ENCODE measurements at places on chromosomes 16 and 17.

- no peak for DNase-seq
Measured at GRCh38 chr16:84449156-84450140, 55.0 kb downstream of the MEAK7 start.

- DNase-seq: no peak
Measured at GRCh38 chr17:10058921-10059683, 139.3 kb downstream of the GAS7 start.

DNA sequence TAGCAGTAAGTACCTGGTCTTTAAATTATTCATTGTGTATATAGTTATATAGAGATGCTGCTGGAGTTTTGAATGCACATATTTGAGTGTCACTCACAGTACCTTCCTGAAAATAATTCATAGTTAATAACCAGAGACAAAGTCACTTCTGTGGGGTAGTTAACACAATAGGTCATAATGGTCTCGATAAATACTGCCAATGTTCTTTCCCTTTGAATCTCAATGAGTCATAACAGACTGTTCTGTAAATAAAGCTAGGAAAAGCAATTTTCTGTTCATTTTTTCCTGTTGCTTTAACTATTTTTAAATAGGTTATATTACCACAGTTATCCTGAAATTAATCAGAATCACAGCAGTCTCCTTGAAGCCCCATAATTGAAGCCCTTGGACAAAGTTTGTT is 87.2 kb downstream of the MAP2K4 start:
- no peak for DNase-seq

GRCh38 chr16:89456419-89456959 is 33.9 kb downstream of the ANKRD11 start:
- no peak for DNase-seq

DNA sequence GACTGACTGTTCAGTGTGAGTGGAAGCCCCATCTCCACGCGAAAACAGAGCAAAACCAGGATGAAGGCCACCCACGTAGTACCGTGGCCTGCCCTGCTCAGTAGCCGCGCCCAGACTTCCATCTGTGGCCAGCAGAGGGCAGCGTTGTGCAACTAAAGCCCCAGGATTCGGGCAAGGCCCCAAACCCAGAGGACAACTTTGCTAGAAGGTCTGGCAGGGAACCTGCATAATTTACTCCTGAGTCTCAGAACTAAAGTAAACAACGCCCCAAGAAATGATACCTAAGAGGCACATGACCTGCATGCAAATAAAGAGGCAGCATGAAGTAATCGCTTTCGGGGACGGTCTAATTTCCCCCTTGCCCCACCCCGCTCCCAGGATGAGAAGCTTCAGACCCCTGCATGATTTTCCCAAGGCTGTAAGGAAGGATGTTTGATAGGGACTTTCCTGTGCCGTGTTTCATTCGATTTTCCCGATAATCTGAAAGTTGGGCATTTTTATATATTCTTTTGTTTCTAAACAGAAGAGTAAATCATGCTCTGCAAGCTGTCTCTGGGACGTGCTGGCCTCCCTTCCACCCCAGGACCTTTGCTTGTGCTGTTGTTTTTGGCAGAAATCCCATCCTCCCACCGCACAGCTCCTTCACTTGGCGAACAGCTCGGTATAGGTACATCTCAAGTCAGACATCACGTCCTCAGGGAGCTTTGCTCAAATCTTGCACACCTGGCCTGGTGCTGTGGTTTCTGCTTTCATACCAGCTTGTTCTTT is 18.6 kb downstream of the HSBP1 start:
- DNase-seq: peak; percentile 77

DNA sequence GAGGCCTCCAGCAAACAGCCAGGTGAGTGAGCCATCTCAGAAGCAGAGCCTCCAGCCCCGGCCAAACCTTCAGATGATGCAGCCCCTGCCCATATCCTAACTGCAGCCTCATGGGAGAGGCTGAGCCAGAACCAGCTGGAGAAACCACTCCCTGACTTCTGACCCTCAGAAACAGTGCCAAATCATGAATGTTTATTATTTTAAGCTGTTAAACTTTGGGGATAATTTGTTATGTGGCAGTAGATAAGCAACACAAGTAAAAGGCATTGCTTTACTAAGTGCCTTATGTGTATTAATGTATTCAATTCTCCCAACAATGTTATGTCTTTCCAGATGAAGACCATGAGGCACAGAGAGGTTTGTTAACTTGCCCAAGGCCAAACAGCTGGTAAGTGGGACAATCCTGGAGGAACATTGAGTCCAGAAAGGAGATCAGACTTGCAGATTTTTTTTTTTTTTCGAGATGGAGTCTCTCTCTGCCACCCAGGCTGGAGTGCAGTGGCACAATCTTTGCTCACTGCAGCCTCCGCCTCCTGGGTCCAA is 59.6 kb downstream of the SOCS1 start:
- DNase-seq: no peak

DNA sequence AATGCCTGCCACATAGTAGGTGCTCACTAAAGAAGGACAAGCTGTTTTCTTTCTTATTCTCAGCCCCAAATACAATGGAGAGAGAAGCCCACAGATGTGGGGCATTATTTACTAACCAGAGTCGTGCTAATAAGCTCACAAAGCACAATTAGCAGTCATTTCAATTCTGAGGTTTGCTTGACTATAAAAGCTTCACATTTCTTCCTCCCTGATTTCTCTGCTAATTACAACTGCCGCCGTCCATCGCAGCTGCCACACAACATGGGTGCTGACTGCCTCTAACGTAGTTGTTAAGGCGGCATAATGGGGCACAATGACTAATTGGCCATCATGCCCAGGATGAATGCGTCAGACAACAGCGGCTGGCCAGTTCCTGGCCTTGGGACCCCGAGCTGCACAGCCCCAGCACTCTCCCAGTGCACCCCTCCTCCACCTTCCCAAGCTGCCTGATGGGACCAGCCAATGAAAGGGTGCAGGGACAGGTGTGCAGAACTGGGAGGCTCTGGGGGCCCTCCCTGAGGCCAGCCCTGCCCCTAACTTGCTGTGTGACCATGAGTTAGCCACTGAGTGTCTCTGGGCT is 109.2 kb downstream of the CCT6B start:
- DNase-seq: no peak

DNA sequence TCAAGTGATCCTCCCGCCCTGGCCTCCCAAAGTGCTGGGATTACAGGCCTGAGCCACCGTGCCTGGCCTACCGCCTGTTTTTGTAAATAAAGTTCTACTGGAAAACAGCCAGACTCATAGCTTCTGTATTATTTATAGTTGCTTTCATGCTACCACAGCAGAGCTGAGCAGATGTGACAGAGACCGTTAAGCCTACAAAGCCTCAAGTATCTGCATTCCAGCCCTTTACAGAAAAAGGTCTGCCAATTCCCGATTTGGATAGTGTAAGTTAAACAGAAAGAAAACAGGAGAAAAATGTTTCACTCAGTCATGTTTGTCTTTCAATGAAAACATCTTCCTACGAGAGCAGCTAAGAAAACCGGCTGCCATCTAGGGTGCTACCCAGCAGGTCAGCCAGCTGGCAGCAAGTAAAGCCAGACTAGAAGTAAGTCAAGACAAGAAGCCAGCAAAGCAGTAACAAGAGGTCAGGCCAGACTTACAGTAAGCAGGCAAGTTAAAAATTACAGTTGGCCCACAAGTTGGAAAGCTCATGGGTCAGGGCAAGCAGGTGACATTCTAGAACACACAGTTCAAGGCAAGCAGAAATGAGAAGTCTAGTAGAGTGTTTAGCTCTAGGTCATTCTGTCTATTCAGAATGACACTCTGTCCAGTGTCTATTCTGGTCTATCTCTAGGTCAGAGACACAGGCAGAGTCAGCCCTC is 17.7 kb downstream of the NCBP3 start:
- DNase-seq: no peak

DNA sequence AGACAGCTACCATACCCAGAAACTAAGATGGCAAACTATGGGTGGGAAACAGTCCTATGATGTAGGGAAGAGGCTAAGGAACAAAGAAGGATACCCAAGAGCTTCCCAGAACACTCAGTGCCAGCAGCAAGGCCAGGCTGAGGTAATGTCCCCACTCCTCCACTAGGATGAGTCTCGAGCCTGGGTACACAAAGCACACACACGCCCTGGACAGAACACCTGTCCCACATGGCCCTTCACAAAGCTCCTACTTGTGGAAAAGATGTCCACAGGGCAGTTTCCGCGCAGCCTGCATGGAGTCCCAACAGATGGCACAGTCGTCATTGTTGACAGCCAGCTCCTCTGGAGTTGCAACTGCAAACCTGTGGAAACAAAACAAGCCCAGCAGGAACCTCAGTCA is 23.9 kb downstream of the AMFR start:
- DNase-seq: peak; percentile 17

- peak; percentile 9 for DNase-seq
Measured at GRCh38 chr17:47733674-47734410, 806 bp downstream of the TBX21 start.

GRCh38 chr17:45338023-45338781 is 21.4 kb upstream of the MAP3K14 start:
- DNase-seq: no peak

GRCh38 chr17:38598536-38598935 is 7.2 kb downstream of the SRCIN1 start:
- DNase-seq: peak; percentile 90

- DNase-seq: no peak
Measured at GRCh38 chr17:2406903-2407790, 6.3 kb upstream of the MNT start.

DNA sequence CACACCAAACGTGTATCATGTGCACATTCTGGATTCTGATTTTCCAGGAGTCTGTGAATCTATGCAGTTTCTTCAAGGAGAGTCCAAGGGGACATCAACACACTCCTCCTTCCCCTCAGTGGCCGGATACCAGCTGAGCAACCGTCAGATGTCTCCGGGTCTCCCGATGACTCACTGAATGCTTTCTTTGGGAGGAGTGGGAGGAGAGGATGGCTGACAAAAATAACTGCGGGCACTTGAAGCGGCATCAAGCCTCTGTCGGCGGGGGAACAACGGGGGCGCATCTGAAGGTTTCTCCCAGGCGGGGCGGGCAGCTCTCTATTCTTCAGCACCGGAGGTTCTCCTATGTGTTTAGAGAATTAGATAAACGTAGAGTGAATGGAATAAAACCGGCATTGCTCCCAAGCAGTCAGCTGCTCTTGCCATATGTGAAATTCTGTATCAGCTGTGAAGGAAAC is 24.6 kb upstream of the LRRC75A start:
- peak; percentile 90 for DNase-seq

DNA sequence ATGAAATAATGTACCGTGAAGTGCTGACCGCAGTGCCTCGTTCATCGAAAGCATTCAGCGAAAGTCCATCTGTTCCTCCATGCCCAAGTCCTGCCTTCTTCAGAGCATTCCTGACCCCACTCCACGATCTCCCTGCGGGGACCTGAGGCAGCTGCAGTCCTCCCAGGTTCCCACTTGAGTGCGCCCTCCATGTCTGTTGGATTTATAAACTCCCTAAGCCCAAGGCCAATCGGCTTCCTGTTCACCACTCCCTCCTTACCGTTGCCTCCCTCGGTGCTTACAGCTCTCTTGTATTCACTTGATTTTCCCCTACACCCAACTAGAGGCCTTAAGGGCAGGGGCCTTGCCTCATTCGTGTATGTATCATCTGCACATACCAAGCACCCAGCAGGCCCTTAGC is 2.8 kb downstream of the RAD51D start:
- peak; percentile 36 for DNase-seq

DNA sequence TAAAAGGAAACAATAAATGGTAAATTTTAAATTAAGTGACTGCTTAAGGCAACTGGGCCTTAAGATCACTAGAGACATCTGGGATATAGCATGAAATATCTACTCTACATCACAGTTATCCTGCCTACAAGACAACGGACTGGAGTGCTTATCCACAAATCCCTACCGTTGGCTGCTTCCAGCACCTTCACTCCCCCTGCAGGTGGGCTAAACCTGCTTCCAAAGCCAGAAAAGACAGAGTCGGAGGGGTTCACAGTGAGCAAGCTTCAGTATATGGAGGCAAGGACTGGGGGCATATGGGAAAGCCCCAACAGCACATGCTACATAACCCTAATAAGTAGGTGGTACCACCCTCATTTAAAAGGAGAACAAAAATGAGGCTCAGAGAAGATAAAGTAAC is 45.3 kb downstream of the GRIN2A start:
- DNase-seq: no peak

- peak; percentile 49 for DNase-seq
Measured at GRCh38 chr16:84732674-84733352, 33.0 kb downstream of the USP10 start.

DNA sequence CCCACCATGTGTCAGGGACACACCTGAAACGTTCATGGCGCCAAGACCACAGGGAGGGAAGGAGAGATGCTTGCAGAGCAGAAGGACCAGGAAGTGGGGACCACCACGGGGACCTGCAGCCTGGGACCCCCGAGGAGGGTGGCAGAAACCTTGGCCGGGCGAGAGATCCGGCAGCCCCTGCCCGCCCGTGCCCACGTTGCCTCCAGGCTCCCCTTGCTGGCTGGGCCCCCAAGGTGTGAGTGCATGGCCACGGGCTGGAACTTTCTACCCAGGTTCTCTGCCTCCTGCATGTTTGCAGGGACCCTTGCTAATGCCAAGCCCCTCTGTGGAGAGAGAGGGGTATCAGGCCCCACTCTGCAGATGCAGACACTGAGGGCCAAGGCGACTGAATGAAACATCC is 50.4 kb downstream of the USP22 start:
- no peak for DNase-seq

- DNase-seq: no peak
Measured at GRCh38 chr17:74480290-74480689, 13.9 kb downstream of the CD300A start.

- DNase-seq: peak; percentile 43
Measured at GRCh38 chr17:81306898-81307510, 11.9 kb upstream of the SLC38A10 start.

GRCh38 chr17:7213895-7214299 is 5.7 kb downstream of the DLG4 start:
- peak; percentile 78 for DNase-seq

- DNase-seq: no peak
Measured at GRCh38 chr17:33126086-33126485, 134.4 kb downstream of the SPACA3 start.

DNA sequence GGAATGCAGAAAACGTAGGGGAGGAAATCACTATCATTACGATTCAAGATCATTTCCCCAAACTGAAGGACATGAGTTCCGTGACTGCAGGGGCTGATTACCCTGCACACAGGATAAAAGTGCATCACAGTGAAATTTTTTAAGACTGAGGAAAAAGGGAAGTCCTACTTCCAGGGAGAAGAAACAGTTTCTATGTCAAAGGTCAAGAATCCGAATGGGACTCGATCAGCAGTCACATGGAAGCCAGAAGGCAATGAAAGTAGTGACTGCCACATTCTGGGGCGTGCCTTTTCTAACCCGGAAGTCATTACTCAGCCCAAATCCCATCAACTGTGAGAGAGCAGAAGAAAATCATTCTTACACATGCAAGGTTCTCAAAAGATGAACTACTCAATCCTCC is 12.1 kb downstream of the ZZEF1 start:
- DNase-seq: no peak
